ENCODE measurements at places on chromosomes 1 and 21. TPM values are rescaled to one million over a fixed set of nuclear protein-coding genes. Genes with fewer than 3 reads are reported as not detected.

DNA sequence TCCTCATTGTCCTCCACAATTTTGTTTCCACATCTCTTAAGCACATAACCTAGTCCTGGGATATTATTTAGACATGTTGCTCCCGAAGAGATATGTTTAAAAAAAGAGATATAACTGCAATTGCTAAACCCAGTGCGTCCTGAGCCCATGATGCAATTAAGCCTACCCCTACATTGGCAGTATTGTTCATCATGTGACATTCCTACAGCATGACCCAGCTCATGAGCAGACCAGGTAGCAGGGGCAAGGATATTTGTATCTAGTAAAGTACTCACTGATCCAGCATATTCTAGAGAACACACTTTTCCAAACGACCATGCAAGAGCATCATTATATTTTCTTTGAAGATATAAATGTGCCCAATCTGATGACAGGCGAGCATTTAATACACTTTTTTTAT, 1.2 kb downstream of the ADAM30 start:
- no peak for DNase-seq

GRCh38 chr1:11099310-11100148, at the start of gene EXOSC10:
Gene EXOSC10, minus strand, starts transcription at chr1:11099869. Its CDS starts 38 bp downstream, at chr1:11099831.
- DNase-seq, result peak; percentile 94

- DNase-seq, result no peak
These were observed 7.2 kb downstream of the ATP1B1 start for GRCh38 chr1:169113613-169114119.

DNA sequence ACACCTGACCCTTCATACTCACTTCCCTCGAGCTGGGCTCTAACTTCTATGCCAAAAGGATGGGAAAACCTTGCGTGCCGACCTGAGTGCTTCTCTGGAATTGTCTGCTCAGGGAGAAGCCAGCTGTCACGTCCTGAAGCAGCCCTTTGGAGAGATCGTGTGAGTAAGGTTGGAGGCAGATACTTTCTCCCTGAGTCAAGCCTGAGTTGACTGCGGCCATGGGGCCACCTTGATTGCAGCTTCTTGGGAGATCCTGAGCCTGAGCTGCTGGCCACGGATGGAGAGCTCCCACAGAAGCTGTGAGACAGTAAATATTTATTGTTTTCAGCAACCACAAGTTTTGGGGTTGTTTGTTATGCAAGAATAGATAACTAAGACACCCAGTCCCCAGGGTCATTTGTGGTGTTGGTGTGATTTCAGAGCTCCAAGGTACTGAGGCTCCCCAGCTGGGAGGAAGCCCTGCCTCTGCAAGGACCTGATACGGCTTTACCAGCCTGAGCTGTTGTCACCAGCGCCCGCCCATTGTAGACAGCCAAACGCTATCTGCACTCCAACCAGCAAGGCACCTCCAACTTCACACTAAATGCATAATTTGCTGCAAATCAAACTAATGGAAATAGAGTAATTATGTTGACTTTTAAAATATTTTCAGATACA, 531.6 kb downstream of the PTPRU start:
- no peak for DNase-seq

Gene GPR37L1
- not detected for total RNA-seq

DNA sequence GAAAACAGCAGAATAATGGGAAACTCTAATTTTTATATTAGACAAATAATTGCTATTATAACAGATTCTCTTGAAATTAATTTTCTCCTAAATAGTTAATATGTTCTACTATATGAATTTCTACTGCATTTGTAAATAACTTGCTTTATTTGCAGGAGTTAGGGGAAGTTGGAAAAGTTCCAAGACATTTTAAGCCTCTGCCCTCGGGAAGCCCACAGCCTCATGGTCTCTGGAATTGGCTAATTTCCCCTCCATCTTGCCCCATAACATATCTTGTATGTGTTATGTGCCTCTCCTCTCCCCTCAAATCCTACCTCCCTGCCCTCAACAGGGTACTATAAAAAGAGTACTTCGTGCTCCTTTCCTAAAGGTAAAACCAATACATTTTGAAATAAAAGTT, 271.4 kb upstream of the NR5A2 start:
- DNase-seq, result no peak

Gene SPRR2G
- total RNA-seq, result not detected

DNA sequence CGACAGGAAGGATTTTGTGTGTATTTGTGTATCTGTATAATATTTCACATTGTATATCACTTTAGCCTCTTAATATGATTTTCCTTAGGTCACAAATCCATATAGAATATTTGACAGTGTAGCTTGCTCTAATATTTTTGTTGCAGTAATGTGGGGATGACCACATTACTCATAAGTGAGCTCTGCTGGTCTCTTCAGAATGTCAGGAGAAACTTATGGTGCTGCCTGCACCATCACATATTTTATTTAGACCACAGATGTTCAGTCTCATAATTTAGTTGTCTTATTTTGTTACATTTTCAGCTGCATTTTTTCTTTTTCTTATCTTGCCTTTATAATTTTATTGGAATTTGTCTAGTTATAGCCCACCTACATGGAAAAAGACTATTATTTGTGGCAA, 205.3 kb downstream of the PBX1 start:
- no peak for DNase-seq

- no peak for DNase-seq
These were observed 11.5 kb upstream of the COL6A1 start for GRCh38 chr21:45969921-45970673.

GRCh38 chr1:234597894-234598293, 12.1 kb downstream of the IRF2BP2 start:
- peak; percentile 70 for DNase-seq

Gene AADACL4
- not detected for total RNA-seq

DNA sequence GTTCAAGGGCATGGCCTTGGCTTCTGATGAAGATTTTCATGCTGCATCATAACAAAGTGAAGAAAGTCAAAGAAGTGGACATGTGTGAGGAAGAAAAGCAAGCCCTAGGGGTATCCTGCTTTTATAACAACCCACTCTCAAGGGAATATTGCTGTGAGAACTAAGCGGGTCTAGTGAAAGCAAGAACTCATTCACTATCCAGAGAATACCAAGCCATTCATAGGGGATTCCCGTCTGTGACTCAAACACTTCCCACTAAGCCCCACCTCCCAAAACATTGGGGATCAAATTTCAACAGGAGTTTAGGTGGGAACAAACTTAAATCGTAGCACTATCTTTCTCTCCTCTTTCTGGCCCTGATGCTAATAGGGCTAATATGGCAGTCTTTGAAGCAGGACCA, 98.5 kb upstream of the CTTNBP2NL start:
- no peak for DNase-seq

DNA sequence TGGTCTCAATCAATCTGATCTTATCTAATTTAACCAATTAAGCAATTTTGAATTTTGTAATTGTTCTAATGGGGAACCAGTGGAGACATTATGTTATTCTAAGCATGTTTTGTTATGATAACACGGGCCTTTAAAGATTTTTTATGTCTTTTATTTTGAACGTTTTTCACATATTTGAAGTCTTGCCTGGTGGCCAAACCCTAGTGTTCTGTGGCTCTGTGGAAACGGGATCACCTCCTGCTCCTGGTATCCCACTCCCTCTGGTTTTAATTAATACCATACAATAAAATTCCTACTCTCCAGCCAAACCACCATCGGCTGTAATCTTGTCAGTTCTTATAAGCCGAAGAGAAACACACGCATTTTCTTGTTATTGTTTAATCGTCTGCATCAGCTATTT, 22.9 kb upstream of the LMO4 start:
- DNase-seq, result no peak

Gene SCAF4
- 110 TPM for total RNA-seq

DNA sequence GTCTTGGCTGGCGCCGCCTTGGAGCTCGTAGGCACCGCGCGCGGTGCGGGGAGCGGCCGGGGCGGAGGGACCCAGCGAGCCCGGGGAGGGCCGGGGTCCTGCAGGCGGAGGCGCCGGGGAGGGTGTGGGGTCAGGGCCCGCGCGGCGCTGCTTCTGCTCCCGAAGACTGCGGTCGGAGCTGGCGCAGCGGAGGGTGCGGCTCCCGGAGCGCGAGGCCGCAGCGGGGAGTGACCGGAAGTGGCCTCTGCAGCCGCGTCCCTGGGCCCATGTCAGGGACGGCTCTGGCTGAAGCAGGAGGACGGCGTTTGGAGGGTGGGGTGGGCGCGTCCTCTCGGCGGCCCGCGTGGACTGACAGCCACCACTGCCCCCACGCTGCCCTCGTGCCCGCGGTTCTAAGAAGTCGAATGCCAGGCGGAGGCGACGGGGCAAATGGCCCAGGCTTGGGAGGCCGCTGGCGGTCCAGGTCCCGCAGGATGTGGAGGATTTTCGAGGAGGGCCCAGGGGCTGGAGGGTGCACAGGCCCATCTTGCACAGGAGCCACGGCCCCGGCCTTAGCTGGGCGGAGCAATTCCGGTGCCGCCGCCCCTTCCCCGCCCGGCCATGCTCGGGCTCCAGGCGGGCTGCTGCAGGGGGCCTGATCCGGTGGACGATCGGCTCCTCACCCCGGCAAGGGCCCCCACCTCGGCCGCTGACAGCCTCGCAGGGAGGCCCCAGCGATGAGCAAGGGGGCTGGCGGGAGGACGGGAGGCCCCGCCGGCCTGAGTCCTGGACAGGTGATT, 7.7 kb upstream of the ZNF669 start:
- DNase-seq, result peak; percentile 44

DNA sequence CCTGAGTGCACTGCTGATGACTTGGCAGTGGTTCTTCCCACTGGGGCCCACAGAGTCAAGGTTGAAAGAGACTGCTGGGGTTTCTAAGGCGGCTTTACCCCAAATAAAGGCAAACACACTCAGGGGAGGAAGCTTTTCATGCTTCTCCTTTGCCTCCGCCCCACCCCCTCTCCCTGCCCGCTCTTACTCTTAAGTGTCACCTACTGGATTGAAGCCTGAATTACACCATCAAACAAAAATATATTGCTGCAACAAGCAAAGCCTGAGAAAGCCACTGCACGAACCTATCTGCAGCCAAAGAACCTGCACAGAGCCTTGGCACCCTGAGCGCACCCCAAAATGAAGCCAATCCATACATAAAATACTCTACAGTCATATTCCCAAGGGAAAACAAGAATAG, 63.1 kb downstream of the PTGFR start:
- no peak for DNase-seq

Gene KCNK2
- total RNA-seq, result not detected

Gene GOLPH3L
- 22.1 TPM for total RNA-seq

DNA sequence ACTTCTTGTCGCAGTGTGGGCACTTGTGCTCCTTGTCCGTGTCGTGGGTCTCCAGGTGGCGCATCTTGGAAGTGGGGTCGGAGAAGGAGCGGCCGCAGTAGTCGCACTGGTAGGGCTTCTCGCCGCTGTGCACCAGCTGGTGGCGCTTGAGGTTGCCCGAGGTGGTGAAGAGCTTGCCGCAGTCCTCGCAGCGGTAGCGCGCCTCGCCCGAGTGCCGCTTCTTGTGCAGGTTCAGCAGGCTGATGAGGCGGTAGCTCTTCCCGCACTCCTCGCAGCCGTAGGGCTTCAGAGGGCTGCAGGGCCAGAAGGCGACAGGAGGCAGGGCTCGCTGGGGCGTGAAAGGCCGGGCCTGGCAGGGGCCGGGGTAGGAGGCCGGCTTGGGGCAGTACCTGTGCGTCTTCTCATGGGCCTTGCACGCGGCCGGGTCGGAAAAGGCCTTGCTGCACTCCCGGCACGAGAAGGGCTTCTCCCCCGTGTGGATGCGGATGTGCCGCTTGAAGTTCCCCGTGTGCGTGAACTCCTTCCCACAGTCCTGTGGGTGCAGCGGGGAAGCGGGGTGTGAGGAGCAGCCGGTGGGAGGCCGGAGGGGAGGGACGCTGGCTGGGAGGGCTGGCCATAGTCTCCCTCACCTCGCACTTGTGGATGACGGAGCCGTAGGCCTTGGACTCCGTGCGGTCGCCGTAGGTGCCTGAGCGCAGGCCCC, 31.4 kb downstream of the ZBTB17 start:
- peak; percentile 16 for DNase-seq

DNA sequence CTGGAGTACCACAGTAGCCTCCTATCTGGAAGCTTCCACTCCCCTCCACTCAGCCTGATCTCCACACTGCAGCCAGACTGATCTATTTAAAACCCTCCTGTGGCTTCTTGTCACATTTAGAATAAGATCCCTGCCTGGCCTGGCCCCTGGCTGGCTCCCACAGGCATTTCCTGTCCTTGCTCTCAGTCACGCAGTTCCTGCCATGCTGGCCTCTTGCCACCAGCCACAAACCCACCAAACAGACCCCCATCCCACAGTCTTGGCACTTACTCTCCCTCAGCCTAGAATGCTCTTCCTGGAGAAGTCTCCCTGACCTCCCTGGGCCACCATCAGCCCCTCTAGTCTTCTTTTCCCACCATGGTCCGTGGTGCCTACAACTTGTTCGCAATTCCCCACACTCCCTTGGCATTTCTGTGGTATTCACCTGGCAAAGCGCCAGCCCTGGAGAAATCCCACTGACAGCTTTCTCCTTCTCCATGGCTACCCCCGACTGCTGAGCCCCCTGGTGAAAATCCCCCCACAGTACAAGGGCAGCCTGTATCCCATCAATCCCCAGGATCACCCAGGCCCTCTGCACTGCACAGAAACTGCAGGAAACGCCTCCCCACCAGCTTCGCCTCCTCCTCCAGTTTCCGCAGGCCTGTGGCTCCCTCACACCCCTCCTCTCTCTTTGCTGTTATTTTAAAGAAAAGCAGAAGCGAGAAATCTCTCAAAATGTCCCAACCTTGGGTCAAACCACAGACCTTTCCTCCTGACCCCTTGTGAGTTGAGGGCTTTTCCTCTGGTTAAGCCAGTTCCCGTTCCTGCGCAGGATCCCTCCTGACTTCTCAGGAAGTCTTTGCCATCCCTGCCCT, 94.5 kb downstream of the SYT2 start:
- DNase-seq, result peak; percentile 79

GRCh38 chr1:61261595-61261994, 179.2 kb downstream of the NFIA start:
- no peak for DNase-seq

DNA sequence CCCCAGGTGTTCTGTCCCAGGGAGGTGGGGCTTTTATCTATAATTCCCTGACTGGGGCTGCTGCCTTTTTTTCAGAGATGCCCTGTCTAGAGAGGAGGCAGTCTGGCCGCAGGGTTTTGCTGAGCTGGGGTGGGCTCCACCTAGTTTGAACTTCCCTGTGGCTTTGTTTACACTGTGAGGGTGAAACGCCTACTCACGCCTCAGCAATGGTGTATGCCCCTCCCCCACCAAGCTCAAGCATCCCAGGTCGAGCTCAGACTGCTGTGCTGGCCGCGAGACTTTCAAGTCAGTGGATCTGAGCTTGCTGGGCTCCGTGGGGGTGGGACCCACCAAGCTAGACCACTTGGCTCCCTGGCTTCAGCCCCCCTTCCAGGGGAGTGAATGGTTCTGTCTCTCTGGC, 124.3 kb downstream of the CENPF start:
- no peak for DNase-seq

Gene KCNE2
- not detected for total RNA-seq

Gene CLEC20A
- 4.7 TPM for total RNA-seq

DNA sequence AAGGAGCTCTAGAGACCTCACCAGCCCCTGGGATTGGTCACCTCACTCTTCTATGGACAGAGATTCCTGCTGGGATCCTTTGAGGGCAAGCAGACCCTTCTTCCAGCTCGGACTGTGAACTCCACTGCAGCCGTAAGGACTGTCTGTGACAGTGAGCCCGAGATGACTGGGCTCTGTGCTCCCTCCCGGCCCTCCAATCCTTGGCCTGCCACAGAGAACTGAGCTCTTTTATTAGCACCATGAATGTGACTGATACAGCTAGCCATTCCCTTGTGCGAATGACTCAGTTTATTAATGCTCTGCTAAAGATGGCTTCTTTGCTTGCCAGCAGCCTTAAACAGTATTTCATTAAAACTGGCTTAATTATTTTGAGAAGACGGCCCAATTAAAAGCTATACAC, 194.6 kb upstream of the LMO4 start:
- no peak for DNase-seq

Gene CRYAA
- total RNA-seq, result not detected
